ENCODE measurements at places on chromosomes 11 and 22. TPM values are rescaled to one million over a fixed set of nuclear protein-coding genes. Genes with fewer than 3 reads are reported as not detected.

The NPAS4 gene
- total RNA-seq: 1.4 TPM

The TRIM21 gene
- 5.6 TPM for total RNA-seq

The DNAJB7 gene
- not detected for total RNA-seq

The ESAM gene
- total RNA-seq: 24.0 TPM

The MS4A3 gene
- total RNA-seq: 0.62 TPM
